GM12891 (cell line): ENCODE measurements at places on chromosomes 1 and 21.

DNA sequence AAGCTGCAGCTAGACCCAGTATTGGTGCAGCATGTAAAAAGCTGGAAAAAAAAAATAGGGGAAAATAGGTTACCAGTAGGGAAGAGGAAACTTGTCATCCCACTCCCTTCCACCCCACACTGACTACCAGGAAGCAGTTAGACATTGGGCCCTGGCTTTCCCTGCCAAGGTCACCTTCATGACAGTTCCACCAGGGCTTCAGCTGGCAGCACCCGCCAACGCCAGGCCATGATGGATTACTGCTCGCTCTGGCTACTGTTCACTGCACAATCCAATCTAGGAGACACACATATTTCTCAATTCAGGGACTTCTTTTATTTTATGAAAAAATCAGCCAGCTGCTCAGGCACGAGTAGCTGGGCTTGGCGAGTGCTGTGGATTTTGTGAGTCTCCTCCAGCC, 127.7 kb downstream of the DMRTA2 start:
- no peak for DNase-seq

- no peak for DNase-seq
Measured at GRCh38 chr1:13543451-13544220, 29.8 kb upstream of the LRRC38 start.

DNA sequence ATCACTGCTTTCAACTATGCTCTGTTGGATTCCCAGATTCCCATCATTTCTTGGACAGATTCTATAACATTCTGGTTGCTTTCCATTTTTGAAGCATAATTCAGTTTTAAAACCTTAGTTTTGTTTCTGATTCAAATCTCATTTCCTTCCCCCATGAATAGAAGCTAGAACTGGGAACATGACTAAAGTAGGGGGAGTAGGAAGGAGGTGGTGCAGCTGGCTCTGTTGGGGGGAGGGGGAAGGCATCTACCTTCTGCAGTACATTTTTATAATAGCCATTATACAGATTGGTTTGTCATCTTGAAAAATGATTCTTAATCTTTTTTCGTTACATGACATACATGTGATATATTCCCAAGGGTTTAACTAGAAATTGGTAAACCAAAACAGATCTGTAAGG, 48.1 kb downstream of the SMG7 start:
- no peak for DNase-seq

DNA sequence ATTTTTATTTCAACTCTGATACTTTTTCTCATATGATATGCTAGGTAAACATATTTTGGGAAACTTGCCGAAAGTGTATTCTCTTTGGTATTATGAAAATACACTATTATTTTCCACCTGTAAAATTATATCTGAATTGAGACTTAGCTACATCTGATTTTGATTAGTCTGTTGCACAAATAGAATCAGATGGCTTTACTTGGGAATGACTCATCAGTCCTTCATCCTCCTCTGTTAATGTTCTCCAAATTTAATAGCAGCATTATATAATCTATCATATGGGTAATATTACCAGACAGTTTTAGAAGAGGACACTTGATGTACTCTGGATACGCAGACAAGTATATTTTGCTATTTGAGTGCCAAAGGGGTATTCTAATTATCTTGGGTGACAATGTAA, 245.3 kb downstream of the CTH start:
- DNase-seq: no peak

DNA sequence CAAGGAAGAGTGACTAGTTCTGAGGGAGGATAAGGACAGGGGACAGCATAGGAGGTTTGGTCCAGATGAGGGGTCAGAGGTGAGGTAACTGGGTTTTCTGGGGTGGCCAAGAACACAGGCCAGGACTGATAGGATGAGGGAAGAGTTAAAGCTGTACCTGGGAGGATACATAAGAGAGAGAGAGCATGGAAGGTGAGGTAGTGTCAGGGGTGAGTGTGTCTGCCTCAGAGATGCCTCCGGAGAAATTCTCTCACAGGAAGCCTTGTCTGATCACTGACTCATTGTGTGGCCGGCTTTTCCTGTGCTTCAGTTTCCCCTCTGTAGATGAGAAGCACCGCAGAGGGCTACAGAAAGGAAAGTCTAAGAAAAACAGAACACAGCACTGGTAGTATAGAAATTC, 40.2 kb downstream of the FASLG start:
- no peak for DNase-seq

- no peak for DNase-seq
Measured at GRCh38 chr1:109484519-109484975, 842 bp downstream of the ATXN7L2 start.

DNA sequence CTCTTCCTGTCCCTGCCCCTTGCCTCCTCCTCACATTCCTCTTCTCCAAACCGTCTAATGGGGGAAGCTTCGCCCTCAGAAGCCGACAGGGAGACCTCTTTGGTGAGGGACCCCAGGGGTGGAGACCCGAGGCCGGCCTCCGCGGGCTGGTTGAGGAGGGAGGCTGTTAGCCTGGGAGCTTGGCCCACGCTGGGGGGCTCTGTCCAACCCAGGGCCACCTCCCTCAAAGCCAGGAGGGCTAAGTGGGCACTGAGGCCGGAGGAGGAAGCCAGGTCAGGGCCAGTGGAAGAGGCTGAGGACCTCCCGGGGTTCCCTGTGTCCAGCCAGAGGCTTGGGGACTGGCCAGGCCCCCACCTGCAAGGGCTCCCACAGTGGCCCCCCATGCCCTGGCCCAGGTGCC, 5.3 kb downstream of the GABRD start:
- no peak for DNase-seq

GRCh38 chr1:156440654-156441437, 59.7 kb downstream of the MEF2D start:
- no peak for DNase-seq

GRCh38 chr21:35048183-35048601, 910 bp downstream of the RUNX1 start:
- DNase-seq: no peak

DNA sequence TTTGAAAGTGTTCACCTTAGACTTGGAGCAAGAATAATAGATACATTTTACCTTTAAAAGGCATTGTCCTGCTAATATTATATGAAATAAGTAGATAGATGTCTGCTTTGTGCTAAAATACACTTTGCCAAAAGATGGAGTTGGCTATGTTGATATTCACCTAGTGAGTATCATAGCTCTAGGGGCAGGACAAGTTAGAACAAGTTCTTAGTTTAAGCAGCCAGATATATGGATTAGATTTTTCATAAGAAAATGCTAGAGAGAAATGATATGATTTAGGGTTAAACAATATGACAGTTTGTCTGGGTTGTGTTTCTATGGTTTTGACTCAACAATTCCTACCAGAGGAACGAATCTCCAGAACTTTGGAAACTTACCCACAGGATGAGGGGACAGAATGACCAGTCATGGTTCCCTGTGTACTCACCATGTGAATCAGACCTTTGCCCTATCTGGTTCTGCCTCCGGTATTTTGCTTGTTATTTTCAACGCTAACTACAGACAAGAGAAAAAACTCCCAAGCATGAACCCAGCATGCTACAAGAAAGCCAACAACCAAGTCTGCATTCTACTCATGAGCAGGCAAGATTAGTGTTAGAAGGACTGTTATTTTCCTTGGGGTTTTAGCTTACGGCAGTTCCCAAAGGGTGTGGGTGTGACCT, 1.7 kb downstream of the F5 start:
- DNase-seq: no peak

- DNase-seq: no peak
Measured at GRCh38 chr1:87370544-87370943, 41.9 kb downstream of the LMO4 start.

GRCh38 chr1:42933060-42933586, 25.5 kb downstream of the SLC2A1 start:
- no peak for DNase-seq

DNA sequence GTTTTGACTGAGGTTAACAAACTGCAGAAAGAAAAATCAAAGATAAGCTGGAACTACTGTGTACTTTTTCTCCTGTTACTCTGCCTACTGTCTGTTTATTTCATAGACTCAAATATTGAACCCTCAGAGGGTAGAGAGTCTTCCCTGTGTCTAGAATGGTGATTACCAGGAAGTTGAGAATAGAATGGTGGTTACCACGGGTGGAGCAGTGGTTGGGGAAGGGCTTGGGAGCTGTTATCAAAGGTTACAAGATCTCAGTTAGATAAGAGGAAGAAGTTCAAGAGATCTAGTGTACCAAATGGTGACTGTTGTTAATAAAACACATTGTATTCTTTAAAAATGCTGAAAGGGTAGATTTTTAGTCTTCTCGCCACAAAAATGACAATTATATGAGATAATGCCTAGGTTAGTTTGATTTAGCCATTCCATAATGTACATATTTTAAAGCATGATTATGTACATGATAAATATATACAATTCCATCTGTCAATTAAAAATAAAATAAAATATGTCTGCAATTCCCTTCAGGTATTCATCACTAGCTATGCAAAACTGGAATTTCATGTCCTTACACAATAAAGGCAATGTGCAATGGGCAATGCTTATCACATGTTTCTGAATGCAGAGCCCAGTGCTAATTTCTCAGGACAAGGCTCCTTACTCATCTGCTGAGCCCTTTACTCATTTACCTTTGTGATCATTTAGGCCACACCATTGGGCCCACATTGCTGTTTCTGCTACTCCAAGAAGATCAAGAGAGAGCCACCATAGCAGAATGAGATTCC, 474.3 kb upstream of the CAMK1G start:
- no peak for DNase-seq

- DNase-seq: no peak
Measured at GRCh38 chr1:224193319-224193966, 10.4 kb downstream of the DEGS1 start.

- no peak for DNase-seq
Measured at GRCh38 chr1:215542301-215542700, 24.8 kb upstream of the KCTD3 start.

- no peak for DNase-seq
Measured at GRCh38 chr1:192573499-192573898, 2.1 kb upstream of the RGS1 start.

DNA sequence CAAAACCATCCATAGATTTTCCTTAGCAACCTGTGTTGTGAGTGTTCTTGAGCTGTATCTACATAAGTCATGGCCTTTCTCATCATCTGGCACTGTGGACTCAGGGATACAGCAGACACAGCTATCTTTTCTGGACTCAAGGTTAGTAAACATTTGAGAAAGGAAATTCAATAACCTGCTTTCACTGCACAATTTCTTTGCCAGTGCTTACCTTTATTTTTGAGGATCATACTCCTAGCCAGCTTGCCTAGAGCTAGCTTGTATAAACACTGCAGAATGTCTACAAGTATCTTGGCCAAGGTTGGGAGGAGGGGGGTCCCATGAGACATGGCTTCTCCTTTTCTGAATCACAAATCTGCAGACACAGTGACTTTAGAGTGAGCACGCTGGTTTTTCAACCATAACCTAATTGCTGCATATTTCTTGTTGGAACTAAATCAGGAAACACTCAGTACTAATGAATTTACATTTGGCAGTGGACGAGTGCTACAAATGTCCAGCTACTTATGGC, 27.2 kb downstream of the ADAMTS5 start:
- no peak for DNase-seq

DNA sequence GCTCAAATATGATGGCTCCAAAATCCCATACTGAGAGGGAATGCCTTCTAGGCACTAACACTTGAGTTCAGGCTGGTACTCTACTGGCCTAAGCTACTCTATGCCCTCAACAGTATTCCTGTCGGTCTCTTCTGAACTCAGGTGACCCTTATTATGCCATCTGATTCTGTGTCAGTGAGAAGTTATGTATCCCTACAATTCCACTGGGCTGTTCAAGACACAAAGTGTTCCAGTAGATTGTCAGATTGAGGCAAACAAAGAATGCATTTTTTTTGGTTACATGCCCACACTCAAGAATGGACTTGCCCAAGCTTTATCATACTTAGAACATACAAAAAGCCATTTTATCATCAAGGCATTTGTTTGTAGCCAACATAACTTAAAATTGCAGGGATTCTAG, 553.8 kb upstream of the PRMT6 start:
- no peak for DNase-seq

DNA sequence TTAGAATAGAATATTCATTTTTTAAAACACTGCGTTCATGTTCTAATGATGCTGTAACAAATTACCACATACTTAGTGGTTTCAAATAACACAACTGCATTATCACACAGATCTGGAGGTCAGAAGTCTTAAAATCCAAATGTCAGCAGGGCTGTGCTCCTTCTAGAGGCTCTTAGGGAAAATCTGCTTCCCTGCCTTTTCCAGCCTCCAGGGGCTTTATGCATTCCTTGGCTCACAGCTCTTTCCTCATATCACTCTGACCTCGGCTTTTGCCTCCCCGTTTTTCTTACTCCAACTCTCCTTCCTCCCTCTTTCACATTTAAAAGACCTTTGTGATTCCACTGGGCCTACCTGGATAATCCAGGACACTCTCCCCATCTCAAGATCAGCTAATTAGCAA, 18.6 kb upstream of the FMN2 start:
- no peak for DNase-seq

DNA sequence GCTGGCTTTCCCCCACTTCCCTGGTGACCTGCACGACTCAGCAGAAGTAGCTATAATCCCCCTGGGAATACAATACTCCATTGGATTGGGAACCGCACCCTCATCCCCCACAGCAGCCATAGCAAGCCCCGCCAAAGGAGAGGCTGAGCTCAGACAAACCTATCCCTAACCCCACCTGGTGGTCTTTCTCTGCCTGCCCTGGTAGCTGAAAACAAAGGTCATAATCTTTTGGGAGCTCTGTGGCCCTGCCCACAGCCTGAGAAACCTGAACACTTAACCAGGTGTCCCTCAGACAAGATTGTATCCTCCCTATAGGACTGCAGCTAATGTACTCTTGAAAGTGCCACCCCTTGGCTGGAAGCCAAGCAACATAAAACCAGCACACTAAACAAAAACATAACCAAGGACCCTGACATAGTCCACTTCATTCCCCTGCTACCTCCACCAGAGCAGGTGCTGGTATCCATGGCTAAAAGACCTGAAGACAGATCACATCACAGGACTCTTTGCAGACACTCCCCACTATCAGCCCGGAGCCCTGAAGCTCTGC, 71.6 kb upstream of the RUNX1 start:
- DNase-seq: no peak

- DNase-seq: no peak
Measured at GRCh38 chr1:54012863-54013262, 5.1 kb downstream of the LDLRAD1 start.

GRCh38 chr1:54095546-54096226, 42.3 kb downstream of the TCEANC2 start:
- no peak for DNase-seq

GRCh38 chr1:187645651-187646050, 816.9 kb downstream of the PLA2G4A start:
- no peak for DNase-seq

DNA sequence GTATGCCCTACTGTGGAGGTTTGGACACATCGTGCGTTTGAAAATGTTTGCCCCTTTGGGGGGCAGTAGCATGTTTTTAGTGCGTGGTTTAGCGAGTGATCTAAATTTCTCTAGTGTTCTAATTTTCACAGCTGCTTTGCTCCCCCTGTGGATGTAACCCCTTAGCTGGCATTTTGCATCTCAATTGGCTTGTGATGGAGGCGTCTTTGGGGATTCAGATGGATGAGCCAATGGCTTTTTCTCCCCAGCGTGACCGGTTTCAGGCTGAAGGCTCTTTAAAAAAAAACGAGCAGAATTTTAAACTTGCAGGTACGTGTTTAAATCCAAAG, 836 bp downstream of the CDC7 start:
- DNase-seq: no peak
